ENCODE measurements at places on chromosomes 6 and 20.

DNA sequence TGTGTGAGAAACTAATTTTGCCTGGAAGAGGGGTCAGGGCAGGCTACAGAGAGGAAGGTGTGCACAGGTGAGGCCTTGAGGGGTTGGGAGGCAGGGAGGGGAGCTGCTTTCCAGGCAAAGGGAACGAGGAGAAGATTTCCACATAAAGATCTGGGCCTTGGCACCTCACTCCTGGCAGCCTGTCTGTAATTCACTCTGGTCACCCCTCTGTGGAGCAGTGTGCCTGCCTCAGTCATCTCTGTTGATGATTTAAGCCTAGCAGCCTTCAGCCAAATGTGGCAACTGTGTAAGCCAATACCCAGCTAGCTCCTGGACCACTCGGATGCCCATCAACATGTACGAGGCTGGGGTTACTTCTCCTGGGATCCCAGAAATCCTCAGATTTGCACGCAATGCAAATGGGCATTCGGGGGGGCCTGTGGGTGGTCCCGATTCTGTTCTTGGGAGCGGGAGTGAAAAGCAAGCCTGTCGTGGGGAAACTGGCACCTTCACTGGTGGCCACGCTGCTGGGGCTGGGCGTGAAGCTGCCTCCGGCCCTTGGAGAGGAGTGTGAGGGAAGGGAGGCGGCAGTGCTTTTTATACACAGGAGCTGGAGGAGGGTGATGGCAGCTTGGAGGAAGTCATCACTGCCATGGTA lies 360.4 kb downstream of the ZFAND3 start:
- no peak for DNase-seq

DNA sequence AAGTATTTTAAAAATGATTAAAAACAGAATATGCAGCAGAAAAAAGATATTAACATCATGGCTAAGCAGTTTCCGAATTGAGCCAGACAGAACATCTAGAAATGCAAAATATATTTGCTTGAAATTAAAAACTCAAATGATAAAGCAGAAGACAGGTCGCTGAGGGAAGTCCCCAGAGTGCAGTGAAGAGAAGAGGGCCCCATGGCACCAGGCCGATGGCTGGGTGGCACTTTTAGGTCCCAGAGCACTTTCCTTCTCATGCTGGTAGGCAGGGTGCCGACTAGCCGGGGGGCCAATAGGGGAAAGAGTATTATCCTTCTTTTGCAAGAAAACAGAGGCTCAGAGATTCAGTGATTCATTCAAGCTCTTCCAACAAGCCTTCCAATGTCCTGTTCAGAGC lies 58.9 kb downstream of the MYH7B start:
- DNase-seq = no peak

DNA sequence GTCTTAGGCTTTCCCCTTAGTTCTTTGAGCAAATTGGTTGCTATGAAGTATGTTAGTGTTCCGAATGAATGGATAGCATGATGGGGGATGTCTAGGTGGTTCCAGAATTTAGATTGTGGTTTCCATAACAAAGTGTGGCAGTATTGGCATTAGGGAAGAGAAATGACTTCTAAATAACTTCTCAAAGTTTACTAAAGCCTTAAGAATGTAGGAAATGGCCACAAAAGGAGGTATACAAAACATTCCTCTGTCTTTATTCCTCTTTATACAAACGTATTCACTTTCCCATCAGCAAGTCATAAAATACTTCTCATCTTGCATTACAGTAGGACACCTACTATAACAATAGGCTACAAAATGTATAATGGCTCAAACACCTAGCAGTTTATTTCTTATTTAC lies 279.6 kb downstream of the ESR1 start:
- no peak for DNase-seq

DNA sequence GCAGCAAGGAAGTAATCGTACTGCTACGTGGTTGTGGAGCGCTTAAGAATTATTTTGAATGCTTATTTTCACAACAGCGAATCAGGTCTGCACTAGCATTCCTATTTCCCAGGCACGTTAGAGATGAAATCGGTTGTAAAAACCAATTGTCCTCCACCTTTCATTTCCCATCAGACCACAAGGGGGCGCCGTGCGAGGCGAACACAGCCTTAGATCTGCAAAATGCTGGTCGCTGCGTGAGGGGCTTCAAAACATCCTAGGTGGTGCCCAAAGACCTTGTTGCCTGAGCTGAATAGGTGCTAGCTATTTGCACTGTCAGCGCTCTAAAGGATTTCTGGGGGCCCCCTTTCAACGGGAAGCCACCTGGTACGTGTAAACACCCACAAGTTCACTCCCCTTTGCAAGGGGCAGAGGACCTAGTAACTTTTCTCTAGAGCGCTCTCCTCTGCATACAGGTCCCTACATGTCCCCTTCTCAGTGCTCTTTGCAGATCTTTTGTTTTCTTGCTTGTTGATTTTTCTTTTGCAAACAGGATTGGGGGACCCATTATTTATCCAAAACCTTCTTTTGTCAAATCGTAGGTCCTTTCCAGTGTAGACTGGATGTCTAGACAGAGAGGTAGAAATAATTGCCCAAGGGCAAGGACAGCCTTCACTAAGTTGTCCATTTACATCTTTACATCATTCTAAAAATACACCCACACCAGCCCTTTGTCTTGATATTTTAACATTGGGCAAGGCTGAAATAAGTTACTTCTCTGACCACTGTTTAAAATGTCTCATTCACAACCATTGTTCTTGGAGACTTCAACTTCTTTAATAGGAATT lies 59.8 kb downstream of the NEDD9 start:
- peak; percentile 58 for DNase-seq

- DNase-seq = peak; percentile 66
These were observed 32.4 kb upstream of the FAM184A start for GRCh38 chr6:119110601-119111548.

DNA sequence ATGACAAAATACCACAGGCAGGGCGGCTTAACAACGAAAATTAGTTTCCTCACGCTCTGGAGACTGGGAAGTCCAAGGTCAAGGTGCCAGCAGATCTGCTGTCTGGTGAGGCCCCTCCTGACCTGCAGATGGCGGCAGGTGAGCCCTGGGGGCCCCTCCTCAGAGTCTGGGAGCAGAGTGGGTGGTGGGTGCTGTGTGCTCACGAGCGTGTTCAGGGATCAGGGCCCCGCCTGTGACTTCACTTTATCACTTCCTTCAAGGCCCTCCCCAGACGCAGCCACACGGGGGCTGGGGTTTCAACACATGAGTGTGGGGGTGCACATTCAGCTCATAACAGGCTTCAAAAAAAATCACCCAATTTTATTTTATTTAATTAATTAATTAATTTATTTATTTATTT lies 39.3 kb downstream of the SLC2A4RG start:
- no peak for DNase-seq

DNA sequence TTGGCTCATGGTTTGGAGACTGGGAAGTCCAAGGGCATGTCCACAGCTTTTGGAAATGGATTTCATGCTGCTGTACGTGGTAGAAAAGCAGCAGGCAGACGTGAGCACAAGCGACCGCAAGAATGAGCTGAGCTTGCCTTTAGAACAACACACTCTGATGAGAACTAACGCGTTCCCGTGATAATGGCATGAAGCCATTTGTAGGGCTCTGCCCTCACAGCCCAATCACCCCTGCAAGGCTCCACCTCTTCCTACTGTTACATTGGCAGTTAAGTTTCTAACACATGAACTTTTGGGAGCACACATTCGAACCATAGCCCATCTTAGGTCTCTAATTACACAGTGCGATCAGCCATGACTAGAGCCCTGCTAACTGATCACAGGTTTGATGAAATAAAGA lies 107.5 kb upstream of the TMEM170B start:
- DNase-seq = no peak

GRCh38 chr6:28807682-28808280 lies 116.0 kb downstream of the TRIM27 start:
- peak; percentile 71 for DNase-seq

GRCh38 chr6:37077905-37078296 lies 72.4 kb downstream of the FGD2 start:
- DNase-seq = peak; percentile 50

- peak; percentile 93 for DNase-seq
These were observed 24.4 kb downstream of the FOXQ1 start for GRCh38 chr6:1336246-1336843.

GRCh38 chr20:50968289-50968688 lies 9.7 kb downstream of the MOCS3 start:
- DNase-seq = no peak

Data from epithelial cell of esophagus (primary cell).